ENCODE measurements at places on chromosomes 6 and 20.

DNA sequence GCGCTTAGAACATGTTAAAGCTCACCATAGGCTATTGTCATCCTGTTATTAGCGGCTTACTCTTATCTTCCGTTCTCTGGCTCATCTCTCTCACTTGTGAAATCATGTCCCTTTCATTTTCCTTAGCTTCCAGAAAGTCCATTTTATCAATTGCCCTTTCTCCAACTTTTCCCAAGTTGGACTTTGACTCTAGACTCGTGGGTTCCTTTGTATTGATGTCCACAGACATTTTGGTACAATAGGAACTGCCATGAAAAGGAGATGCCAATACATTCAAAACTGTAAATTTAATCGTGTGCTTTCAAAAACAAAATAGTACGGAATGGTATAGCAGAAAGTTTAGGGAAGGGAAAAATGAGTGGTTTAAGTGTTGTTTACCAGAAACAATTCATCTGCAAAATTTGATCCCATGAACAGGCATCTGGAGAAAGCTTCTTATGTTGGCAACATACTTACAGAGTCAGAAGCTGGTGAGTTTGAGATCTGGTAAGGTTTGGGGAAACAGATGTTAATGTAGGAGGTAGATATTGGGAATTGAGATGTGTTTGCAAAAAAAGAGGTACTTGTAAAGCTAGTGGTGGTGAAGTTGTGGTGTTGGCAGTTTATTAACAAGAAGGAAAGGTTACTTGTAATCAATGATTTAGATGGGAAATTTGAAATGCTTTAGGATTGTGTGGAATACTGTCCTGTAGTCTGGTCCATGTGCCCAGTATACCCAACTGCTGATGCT is 10.2 kb upstream of the HIVEP1 start:
- DNase-seq: no peak

GRCh38 chr6:156582509-156582992 is 194.6 kb upstream of the ARID1B start:
- DNase-seq: no peak

GRCh38 chr6:1040393-1040792 is 271.5 kb upstream of the FOXQ1 start:
- no peak for DNase-seq

- DNase-seq: no peak
Observed at GRCh38 chr20:43682446-43682845, 15.5 kb downstream of the MYBL2 start.

DNA sequence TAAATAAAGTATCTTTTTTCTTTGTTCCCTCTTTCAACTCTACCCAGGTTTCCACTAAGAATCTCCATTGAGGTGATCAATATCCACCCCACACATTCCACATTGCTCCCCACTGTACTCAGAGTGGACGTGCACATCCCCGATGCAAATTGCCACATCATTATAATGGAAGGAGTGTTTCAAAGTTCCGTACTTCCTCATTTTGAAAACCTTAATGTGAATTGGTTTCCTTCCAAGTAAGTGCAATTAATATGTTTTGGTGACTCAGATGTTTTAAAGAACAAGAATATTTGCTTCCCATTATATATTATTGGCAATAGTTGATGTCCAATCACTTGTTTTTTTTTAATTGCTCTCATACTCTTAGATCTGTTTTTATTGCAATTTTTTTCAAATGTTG is 463.6 kb downstream of the HACE1 start:
- peak; percentile 83 for DNase-seq

GRCh38 chr6:147776631-147777213 is 268.2 kb downstream of the SAMD5 start:
- DNase-seq: no peak

DNA sequence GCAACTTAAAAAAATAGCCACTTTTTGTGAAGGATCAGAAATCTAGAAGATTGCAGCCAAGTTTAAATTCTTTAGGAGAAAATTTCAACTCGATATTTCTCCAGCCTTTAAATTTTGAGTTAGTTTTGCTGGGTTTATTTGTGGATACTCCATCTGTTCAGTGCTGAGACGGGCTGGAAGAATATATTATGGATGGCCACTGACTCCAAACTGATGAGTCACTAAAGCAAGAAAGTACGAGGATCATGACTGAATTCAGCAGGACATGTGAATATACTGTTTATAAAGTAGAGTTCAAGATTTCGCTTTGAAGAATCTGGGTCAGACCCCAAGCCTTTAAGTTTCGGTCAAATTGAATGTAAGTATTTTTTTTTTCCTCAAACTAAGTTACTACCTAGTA is 199.5 kb downstream of the ADGRB3 start:
- no peak for DNase-seq

DNA sequence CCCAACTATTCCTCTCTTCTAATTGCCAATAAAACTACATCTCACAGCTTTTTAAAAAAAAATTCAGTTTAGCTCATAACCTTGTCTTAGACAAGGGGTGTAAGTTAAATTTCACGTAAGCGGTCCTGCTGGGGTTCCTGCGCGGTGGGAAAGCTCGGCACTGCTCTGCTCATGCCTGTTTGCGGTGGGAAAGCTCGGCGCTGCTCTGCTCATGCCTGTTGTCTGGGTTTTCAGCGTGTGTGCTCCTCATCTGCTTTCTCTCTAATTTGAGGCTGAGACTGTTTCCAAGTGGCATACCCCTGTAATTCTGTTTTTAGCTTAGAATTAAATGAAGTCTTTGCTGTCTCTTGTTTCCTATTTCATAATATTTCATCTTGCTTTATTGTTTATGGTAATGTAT is 18.6 kb downstream of the ARID1B start:
- DNase-seq: no peak

DNA sequence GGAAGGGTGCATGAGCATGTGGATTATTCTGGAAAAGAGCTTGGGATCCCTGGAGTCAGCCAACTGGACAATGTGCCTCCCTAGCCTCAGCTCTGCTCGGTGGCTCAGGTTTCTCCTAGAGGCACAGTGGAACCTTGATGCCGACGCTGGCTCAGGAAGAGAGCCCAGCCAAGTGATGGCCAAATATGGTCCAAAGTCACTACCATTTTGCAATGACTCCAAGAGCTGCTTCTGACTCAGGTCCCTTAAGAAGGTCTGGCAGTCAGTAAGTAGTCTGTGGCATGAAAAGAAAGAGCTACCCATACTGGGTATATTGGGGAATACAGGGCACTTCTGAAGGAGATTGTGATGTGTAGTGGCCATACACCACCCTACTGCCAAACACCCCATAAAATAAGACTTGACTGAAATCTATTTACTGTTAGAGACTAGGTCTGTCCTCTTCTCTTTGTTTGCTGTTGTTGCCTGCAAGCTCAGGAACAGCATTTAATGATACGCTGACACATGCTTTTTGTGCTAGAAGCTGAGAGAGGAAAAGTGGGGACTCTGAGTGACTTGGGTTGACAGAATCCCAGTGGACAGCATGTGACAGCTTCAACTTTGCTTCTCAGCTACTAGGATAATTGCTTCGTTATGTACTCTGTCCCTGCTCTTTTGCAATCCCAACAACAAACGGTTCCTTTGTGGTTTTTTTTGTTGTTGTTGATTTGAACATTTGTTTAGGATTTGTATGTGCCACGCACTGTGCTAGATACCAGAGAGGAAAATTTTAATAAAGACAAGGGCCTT is 30.3 kb upstream of the OGFRL1 start:
- no peak for DNase-seq

- DNase-seq: no peak
Observed at GRCh38 chr6:82025271-82025670, 222.3 kb downstream of the IBTK start.

DNA sequence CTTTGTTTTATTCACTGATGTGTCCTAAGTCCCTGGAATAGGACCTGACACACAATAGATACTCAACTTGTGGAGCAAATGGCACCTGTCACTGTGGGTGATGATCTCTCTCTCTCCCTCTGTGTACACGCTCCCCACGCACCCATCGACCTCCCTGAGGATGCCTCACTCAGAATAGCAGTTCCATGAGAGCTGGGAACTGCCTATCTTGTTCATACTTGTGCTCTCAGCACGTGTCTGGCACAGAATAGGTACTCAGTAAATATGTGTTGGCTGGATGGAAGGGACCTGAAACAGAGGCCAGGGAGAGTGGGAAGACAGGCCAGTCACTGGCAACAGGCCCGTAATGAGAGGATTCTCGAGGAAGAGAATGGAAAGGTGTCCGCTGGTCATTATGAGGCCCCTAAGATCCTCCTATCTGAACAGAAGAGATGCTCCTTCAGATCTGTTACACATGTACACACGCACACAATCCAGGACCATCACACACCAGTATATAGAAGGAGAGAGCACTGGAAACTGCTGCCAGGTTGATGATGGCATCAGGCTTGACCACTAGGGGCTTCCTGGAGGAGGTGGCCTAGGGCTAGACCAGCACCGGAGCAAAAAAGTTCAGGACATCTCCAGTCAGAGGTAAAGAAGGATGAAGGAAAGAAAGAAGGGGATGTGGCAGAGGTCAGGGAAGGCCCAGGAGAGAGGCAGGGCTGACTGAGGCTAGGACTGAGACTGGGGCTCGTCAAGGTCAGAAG is 30.9 kb downstream of the VEGFA start:
- DNase-seq: no peak

DNA sequence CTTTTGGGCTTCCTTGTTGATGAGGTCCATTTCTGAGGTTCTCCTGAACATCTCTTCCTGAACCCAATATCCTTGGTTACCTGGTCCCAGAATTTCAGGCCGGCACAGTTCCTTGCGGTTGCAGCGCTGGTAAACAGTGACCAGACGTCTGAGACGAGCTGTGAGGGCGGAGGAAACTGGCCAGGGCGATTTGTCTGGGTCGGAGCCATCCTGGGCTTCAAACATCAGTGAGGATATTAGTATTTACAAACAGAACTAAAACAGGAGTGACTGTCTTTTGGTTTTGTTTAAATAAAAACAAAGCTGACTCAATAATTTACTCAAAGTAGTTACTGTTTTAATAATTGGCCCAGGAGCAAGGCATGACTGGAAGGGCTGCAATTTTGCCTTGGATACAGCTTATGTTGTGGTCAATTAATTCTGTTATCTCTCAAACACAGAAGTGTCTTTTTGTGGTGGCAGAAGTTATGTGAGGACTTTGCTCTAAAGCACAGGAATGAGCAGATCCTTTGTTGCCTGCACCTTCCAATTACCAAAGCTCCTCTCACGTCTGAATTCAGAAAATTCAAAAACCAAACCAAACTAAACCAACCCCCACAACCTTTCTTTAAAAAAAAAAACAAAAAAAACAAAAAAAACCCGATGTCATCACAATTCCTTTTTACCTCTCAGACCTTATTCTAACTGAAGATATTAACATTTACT is 58.7 kb upstream of the EMILIN3 start:
- DNase-seq: no peak

DNA sequence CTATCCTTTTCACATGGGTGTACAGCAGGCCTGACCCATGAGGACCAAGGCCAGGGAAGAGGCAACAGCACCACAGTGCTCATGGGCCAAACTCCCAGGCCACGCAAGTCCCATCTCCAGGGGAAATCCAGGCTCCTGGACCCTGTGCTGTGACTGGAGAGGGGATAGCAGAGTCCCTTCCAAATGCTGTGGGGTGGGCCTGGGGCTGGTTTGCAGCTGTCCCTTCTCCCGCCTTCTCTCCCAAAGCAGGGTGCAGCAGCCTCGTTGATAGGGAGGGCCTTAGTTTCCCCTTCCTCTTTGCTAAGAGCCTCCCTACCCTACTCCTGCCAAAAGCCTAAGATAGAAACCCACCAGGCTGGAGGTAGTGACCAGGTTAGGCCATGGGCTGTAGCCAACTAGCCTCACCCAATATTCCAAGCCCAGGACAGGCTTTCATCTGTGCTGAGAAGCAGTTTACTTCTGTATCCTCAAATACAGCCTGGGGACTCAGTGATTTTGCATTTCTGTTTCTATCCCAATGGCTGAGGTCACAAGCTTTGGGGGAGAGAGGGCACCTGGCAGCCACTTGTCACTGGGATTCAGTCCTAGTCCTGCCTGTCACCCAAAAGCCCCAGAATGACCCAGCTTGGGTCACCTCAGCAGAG is 1.4 kb downstream of the CTSZ start:
- DNase-seq: no peak

DNA sequence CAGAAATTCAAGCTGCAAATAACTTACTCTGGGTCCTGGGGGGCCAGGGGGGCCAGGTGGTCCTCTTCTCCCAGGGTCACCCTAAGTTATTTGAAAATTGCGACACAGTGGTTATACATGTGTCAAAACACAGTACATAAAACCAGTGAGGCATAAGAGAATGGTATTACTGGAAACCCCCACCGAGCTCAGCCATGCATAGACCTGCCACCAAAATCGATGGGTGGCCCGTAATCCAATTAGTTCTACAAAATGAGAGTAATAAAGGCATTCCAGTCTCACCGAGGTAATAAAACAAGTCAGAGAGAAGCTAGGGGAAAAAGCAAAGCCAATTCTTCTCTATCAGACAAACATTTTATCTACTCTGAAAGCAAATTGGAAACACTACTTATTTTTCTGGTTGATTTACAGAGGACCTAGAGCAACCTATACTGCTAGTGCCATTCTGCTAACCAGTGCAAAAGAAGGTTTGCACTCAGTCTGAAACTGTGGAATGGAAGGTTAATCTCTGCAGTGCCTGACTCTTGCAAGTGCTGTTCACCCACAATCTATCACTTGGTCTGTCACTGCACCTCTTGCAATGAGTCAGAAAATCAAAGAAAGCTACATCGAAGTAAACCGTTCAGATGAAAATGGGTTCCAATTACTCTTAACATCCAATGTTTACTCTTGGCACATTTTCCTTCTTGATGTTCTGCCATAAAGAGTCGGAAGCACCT is 32.4 kb downstream of the COL9A1 start:
- DNase-seq: no peak

DNA sequence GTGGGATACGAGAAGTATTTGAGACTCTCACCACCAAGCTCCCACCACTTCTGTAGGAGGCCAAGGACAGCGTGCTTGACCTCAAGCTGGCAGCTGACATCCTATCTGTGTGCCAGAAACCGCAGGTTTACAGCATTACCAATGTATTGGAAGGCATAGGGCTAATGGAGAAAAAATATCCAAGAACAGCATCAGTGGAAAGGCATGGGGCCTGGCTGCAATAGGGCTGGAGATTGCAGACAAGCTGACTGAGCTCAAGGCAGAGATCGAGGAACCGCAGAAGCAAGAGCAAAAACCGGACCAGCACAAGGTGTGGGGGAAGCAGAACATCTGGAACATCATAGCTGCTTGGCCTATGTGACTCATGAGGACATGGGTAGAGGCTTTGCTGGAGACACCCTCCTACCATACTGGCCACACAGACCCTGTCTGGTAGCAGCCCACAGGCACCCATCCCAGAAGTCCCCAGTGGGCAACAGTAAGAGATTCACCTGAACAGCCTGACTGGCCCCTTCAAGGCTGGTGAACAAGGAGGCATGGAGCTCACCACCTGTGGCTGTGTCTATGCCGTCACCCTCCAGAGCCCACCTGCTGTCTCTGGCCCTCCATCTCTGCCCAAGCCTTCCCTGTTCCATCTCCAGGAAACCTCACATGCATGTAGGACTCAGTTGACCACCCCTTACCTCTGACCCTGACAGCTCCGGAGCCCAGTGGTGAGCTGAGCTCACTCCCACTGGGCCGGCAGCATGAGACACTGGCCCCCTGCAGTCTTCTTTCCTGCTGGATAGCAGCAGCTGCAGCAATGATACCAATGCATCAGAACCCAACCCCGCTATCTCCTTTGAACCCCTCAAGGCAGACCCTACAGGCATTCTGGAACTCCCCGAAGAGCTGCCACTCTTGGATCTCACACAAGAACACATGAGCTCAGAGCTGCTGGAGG is 171.1 kb downstream of the KIF6 start:
- DNase-seq: no peak

GRCh38 chr20:63691711-63692435 is 4.6 kb upstream of the TNFRSF6B start:
- DNase-seq: no peak

- no peak for DNase-seq
Observed at GRCh38 chr20:11267131-11267761, 593.4 kb upstream of the JAG1 start.
